ENCODE measurements at places on chromosomes 12 and 14.

DNA sequence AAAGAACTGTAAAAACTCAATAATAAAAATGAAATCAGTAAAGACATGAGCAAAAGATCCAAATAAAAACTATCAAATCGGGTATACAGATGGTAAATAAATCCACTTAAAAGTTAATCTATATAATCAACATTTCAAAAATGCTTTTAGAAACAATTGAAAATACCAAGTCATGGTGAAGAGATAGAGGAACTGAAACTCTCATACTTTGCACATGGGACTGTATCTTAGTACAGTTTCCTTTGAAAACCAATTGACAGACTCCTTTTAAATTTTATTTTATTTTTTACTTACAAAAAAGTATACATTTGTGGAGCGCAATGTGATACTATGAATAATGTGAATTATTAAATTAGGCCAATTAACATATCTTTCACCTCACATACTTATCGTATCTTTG, 98.6 kb upstream of the FAR2 start:
- DNase-seq, result peak; percentile 44

DNA sequence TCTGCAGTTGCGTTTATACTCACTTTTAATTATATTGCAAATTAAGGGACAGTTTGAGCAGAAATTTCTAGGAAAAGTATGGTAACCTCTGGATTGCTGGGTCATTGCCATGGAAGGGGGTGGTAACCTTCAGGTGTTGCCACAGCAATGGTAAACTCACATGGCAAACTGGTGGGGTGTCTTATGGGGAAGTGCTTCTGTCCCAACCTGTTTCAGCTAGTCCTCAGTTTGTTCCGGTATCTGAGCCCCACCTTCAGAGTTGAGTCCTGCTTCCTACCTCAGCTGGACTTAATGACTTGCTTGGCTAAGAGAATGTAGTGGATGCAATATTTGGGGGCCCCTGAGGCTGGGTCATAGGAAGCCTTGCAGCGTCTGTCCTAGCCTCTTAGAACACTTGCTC, 7.3 kb upstream of the CLMN start:
- DNase-seq, result peak; percentile 76

- no peak for DNase-seq
Observed at GRCh38 chr12:49482095-49483051, 56.5 kb upstream of the KCNH3 start.

DNA sequence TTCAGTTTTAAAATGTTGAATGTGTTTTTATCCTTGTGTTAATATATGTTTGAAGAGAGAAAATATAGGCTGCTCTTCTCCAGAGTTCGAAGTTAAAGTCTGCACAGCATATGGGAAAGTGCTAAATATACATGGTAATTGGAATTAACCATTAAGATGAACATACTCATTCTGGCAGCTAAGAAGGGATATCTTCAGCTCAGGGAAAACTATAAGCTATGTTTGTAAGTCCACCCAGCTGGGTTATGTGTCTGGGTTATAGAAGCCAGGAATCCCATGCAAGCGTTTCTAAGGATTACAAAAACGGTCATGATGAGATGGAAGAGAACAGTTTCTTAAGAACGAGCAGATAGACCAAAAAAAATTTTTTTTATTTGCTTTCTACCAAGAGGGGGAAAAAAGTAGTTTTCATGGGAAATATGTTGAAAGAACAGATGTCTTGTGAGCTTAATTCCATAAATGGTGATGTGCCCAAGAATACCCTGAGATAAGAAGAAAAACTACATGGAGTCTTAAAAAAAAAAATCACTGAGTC, 198.9 kb downstream of the FBXL14 start:
- DNase-seq, result no peak

- DNase-seq, result no peak
Observed at GRCh38 chr14:25622763-25623162, 572.8 kb upstream of the STXBP6 start.

GRCh38 chr12:1835211-1836131, 15.1 kb downstream of the LRTM2 start:
- no peak for DNase-seq

- DNase-seq, result no peak
Observed at GRCh38 chr12:49201595-49202295, 12.9 kb upstream of the TUBA1A start.

DNA sequence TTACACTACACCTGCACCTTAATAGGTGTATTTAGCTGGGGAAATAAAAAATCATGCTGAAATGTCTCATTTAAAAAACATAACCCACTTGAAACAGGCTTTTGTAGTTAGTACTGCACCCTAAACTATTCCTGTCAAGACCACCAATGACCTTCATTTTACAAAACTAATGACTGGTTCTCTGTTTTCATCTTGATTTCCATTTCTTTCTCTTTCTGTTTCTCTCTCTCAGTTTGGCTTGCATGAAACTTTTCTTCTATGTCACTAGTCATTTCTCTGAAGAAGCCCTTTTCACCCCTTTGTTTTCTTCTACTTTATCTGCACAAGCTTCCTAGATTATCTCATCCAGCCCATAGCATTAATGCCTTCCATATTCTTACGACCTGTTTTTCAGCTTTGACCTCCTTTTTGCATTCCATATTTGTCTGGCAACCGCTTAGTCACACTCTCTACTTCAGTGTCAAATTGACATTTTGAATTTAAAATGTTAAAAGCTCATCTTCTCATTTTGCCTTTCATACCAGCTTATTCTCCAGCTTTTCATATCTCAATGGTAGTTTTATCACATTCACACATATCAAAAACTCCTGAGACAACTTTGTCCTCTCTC, 32.7 kb upstream of the KLRF1 start:
- no peak for DNase-seq

DNA sequence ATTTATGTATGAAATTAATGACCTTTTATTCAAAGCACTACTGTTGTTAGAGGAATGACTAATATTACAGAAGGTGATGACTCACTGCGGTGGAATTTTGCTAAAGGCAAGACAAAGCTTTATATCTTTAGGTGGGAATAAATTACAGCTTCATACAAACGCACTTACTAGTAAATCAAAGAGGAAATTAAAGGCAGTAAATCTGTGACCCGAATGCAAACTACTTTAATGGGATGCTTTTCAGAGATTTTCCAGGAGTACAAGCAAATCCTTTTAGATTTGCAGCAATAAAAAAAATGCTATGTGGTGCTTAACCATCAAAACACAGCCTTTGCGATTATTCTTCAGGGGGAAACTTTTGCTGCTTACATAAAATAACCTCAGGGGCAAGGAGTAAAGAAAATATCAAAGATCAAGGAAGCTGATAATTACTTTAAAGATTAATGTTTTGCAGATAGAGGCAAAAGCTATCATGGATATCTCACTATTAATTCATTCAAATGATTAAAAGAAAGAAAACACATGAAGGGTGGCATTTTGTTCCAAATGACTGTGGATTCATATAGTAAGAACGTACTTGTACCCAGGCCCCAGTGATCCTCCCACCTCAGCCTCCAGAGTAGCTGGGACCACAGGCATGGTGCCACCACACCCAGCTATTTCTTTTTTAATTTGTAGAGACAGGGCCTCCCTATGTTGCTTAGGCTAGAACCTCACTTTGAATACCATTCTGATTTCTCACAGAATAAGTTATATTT, 98.9 kb downstream of the DENND5B start:
- no peak for DNase-seq

- DNase-seq, result no peak
Observed at GRCh38 chr12:110917961-110918360, 2.4 kb downstream of the MYL2 start.

DNA sequence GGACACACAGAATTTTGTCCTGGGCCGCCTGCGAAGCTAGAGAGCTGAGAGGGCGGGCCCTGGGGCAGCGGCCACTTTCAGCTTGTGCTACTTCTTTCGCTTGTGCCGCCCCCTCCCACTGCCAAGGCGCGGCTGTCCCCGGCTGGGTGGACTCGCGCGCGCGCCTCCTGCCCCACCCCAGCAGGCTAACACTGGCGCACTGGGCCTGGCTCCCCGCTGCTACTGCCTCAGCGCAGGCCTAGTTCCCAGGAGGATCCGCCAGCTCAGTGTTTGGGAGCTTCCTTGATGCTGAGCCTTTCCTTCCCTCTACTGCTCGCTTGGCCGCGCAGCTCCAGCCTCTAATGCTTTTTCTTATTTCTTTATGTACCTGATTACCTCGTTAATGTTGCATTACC, 27.4 kb upstream of the METAP2 start:
- peak; percentile 56 for DNase-seq

GRCh38 chr14:92866181-92866752, 56.7 kb upstream of the CHGA start:
- no peak for DNase-seq

DNA sequence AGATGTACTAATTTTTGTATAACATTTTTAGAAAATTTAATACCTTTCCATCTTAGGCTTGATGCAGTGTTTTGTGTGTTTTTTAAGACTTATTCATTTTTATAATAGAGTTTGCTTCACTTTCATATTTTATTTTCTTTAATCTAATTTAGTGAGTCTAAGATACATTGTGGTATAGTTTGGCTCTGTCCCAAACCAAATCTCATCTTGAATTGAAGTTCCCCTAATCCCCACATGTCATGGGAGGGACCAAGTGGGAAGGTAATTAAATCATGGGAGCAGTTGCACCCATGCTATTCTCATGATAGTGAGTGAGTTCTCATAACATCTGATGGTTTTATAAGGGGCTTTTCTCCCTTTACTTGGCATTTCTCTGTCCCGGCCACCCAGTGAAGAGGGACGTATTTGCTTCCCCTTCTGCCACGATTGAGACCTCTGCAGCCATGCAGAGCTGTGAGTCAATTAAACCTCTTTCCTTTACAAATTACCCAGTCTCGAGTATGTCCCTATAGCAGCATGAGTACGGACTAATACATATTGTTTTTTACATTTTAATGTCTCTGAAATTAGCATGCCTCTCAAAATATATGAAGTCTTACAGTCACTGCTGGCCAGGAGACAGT, 34.9 kb downstream of the GABARAPL1 start:
- no peak for DNase-seq

GRCh38 chr12:40313928-40314327, 89.1 kb downstream of the LRRK2 start:
- no peak for DNase-seq

GRCh38 chr14:61513986-61514830, 181.1 kb upstream of the HIF1A start:
- no peak for DNase-seq

DNA sequence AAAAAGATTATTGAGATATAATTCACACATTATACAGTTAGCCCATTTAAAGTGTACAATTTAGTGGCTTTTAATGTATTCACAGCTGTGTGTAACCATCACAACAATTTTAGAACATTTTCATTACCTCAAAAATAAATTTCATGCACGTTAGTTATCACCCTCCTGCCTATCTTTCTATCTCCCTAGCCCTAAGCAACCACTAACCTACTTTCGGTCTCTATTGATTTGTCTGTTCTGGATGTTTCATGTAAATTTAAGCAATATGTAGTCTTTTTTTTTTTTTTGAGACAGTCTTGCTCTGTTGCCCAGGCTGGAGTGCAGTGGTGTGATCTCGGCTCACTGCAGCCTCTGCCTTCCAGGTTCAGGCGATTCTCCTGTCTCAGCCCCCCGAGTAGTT, 439.4 kb downstream of the PCNX1 start:
- no peak for DNase-seq

GRCh38 chr12:92827836-92828431, 101.2 kb downstream of the EEA1 start:
- DNase-seq, result peak; percentile 74

- DNase-seq, result peak; percentile 97
Observed at GRCh38 chr14:60722357-60723115, 1.6 kb downstream of the SIX4 start.

- DNase-seq, result no peak
Observed at GRCh38 chr14:74360163-74360562, 11.9 kb downstream of the VRTN start.

- DNase-seq, result no peak
Observed at GRCh38 chr14:49206828-49207227, 379.4 kb downstream of the RPS29 start.

- DNase-seq, result no peak
Observed at GRCh38 chr14:23537351-23538049, 14.1 kb downstream of the ZFHX2 start.

DNA sequence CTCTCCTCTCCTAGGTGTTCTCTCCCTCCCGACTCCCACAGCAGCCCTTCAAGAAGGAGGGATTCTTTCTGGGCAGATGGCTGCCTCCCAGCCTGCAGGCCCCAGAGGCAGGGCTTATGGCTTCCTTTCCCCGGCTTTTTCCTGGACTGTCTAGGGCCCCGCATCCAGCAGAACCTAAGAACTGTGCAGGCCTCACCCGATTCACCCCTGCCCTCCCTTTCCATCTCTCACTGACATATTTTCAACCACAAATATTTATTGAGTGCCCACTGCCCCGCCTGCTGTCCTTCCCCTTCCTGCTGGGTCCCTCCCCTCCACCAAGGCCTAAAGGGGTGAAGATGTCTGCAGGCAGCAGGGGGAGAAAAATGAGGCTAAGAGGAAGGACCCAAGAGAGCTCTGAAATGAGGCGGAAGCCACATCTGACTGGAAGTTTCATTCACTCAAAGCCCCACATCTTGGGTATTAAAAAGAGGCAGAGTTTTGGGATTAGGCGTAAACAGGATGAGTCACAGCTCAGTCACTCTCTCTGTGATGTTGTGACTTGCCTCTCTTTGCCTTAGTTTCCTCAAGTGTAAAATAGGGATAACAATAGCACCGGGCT, 2.9 kb downstream of the SCNN1A start:
- no peak for DNase-seq

DNA sequence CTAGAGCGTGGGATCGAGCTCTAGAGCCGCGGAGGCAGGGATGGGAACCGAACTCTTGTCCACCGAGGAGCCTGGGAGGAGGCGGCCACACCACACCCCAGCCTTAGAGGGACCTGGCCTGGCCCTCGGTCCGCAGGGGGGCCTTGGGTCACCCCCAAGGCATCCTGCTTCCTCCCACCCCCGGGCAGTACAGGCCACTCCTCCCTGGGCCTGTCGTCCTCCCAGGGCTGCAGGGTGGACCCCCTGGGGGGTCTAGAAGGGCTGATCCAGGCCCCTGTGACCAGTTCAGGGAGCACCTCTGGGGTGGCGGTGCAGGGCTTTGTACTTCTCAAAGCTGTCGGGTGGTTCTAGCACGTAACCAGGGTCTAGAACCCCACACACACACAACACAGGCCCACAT, 79.1 kb upstream of the FBRSL1 start:
- DNase-seq, result no peak

DNA sequence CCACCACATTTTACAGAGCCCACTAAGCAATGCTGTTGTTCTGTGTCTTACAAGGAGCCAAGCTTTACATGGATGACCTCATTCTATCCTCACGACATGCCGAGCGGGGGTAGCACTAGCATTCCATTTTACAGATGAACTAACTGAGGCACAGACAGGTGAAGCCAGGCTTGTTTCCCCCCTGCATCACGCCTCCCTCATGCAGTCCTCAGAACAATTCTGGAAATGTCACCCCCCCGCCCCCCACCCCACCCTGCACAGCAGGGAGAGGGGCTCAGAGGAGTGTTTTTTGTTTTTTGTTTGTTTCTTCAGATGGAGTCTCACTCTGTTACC, 1.5 kb downstream of the SLC8B1 start:
- DNase-seq, result no peak

Data from Karpas-422 (cell line).